Pons (tissue), 1 donor: ENCODE measurements at places on chromosomes 5 and 9.
A peak's percentile ranks its signal among the peaks of the same experiment; 100 is the strongest.

DNA sequence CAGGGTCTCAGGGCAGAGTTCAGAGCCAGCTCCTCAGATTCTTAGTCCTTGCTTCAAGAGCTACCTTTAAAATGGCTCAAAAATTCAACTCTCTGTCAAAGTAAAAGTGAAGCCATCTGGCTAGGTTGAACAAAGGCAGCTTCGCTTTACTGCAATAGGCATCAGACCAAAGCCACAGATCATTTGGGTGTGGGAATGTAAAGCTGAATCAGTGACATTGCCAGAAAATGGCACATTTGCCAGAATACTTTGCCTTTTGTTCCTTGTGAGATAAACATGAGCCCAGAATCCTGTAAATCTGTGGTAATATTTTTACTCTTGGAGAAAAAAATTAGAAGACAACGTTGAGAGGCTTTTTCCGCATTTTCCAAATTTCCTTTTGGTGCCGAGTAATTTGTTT is 210.5 kb downstream of the PALM2AKAP2 start:
- DNase-seq, result no peak

DNA sequence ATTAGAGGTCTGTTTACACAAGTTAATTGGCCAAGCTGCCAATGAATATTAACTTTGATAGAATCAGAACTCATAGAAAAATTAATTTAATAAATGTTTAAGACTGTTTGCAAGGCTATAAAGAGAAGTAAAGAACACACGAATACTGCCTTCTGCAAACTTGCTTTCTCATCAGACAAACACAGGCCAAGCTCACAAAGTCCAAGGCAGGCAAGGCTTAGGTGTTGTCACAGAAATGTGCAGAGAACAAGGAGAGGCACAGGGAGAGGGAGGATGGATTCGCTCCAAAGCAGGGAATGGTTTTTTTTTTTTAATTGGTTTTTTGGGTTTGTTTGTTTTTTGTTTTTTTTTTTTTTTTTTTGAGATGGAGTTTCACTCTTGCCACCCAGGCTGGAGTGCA is 43.4 kb downstream of the RETREG1 start:
- DNase-seq, result no peak

DNA sequence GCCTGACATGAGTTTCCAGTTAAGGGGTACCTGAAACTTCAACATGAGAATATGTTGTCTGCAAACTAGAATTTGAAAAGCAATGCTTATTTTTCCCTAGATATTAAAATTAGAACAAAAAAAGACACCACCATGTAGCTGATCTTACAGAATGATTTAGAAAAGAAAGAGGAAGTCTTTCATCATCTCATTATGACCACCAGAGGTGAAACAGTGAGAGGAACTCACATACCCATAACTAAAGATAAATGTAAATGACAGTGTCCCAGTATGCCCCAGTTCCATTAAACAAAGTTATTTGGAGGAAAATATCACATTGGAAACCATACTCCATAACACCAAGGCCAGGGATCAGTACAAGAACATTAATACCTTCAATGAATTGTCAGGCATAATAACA is 6.9 kb downstream of the TAF7 start:
- DNase-seq, result no peak

GRCh38 chr5:172443441-172444109 is 10.8 kb downstream of the SH3PXD2B start:
- peak; percentile 72 for DNase-seq

GRCh38 chr5:98454407-98454806 is 319.1 kb upstream of the RGMB start:
- no peak for DNase-seq

- peak; percentile 83 for DNase-seq
Measured at GRCh38 chr9:38022995-38023394, 46.0 kb downstream of the SHB start.

DNA sequence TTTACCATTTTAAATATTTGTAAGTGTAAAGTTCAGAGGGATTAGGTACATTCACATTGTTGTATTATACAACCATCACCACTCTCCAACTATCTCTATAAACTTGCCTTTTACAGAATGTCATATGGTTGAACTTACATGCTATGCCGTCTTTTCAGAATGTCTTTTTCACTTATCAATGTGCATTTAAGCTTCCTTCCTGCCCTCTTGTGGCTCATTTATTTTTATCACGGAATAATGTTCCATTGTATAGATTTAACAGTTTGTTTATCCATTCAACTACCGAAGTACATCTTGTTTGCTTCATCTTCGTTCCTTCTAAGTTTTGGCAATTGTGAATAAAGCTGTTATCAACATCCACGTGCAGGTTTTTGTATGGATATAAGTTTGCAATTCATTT is 133.3 kb upstream of the C6 start:
- DNase-seq, result peak; percentile 42

DNA sequence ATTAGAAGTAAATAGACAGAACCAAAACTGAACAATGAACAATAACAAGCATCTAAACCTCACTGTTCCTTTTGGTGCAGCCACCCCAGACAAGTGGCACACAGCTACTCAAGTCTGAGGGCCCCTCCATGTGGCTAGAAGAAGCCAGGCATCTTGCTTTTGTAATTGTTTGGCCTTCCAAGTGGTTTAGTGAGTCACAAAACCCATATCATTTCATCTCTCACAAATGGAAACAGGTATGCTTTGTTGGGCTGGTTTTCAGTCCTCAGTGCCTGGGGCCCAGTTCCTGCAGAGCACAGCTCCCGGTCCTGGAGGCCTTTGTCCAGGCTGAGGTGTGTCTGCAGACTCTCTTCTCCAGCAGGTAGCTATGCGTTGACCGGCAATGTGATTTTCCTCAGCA is 16.7 kb downstream of the PRLR start:
- DNase-seq, result no peak

GRCh38 chr5:161022151-161022550 is 170.1 kb upstream of the ATP10B start:
- DNase-seq, result no peak
